ENCODE measurements at places on chromosomes 2 and 18. TPM values are rescaled to one million over a fixed set of nuclear protein-coding genes. Genes with fewer than 3 reads are reported as not detected.

GREB1L gene
- 13.1 TPM for total RNA-seq

BCL2 gene
- total RNA-seq, result 3.9 TPM

DNA sequence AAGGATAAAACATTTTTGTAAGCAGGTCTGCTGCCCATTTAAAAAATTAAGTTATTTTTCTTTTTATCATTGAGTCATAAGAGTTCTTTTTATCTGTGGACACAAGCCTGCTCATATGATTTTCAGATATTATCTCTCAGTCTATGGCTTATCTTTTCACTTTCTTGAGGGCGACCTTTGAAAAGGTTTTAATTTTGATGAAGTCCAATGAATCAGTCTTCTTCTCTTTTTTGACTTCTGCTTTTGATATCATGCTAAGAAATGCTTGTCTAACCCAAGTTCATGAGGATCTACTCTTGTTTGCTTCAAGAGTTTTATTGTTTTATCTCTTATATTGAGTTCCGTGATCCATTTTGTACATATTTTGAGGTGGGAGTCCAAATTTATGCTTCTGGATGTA, 36.5 kb downstream of the PSMD14 start:
- no peak for DNase-seq

DNA sequence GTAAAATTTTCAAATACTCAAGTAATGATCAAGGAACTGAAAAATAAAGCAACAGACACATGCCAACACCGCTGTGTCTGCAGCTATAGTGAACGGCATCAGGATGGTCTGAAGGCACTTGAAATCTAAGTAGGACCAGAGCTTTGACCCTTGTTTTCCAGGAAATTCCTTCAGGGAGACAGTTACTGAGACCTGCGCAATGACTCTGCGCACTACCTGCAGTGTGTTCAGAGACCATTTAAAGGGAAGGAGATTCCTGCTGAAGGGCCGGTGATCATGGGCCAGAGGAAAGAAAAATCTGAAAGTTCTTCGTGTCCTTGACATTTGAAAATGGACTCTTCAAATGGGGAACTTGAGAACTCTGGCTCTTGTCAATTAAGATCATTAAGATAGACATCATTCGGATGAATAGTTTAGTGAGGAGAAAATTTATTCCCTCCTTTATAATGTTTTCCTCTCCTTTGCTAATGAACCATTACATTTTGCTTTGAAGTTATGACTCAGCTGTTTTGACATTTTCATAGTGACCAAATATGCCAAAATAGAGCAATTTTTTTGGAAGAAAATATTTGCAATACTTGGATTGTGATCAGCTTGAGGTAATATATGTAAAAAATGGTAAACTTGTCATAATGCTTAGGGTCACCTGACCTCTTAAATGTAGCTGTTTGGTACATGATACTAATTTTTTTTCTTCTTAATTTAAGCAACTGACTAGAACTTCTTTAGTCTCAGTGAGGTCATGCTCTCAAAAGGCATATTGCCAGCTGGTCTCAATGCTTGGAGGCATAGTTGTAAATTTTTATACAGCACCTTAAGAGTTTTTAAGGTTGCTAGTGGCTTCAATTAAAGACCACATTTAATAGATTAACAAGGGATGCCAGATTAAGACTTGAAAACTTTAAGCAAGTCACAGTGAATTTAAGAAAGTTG, 329.3 kb downstream of the ARHGAP15 start:
- DNase-seq, result no peak

DNA sequence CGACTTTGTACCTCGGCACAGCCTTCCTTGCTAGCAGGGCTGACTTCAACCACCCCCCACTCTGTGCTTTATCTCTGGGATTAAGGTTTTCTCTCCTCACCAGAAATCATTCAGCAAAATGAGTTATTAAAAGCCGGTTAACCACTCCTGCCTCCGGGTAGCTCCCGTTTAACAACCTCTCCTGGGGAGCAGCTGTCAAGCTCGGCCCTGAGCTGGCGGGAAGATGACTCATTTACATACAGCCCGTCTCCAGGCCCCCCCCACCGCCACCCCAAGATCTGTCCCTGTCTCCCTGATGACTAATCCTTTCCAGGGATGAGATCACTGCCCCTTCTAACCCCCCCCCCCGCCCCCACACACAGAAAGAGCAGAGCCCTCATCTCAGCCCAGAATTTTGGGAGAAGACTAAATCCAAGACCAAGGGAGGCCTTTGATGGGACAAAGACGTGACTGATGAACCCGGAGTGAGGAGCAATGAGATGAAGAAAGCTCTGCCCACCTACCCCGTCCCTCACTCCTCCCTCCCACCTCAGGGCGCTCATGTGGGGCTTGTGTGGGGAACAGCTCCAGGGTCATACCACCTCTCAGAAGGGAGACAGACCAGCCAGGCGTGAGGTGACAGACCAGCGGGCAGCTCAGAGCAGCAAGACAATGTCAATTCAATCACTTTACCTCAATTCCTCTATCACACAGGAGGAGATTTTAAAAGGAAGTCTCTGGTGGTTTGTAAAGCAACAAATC, 131.4 kb downstream of the MSH2 start:
- DNase-seq, result no peak

DNA sequence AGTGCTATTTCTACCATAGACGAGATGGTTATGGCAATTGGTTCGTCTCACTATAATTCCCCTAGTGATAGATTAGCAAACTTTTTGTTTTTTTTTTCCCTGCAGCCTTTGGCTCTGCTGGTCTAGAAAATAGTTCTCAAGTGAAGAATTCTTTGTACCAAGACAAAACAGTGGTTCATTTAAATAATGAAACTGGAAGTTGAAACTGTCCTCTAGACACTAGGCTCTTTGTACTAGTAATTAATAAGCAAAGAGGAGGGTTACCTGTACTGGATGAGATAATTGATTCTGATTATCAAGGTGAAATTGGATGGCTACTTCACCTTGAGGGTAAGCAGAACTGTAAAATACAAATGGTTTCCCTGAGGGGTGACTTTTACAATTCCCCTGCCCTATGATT, 156.9 kb upstream of the DCC start:
- DNase-seq, result no peak

GRCh38 chr18:62179213-62179612, 7.6 kb downstream of the PIGN start:
- DNase-seq, result no peak
